Cardiac fibroblast (primary cell): ENCODE measurements at places on chromosomes 3 and 15.

DNA sequence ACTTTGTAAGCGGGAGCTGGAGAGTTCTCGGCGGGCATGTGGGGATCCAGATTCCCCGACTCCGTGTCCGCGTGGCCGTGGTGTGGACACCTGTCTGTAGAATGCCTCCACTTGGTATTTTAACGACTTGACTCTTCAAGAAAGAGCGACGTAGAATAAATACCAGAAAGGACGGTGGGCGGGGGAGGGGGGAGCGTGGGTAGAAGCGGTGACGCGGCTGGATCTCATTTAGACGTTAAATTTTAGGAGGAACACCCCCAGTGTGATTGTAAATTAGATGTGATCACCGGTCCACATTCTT is 620 bp upstream of the PYGO1 start:
- no peak for DNase-seq

DNA sequence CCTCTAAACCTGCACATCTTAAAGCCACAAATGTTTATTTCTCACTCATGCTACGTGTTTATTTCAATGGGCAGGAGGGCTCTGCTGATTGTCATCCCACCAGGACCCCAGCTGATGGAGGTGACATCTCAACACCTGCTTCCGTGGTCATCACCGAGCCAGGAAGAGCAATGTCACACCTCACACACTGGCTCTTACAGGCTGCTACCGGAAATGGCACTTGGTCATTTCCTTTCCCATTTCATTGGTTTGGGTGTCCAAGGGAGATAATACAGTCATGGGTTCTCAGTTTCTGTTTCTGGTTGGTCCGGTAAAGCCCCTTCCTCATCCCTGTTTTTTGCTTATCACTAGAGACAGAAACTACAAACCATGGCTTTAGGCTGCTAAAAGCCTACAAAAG is 41.9 kb downstream of the ABHD2 start:
- no peak for DNase-seq

GRCh38 chr3:163622384-163622783 is 1455.9 kb downstream of the SI start:
- DNase-seq = peak; percentile 6

- DNase-seq = no peak
Measured at GRCh38 chr3:118641608-118642007, 393.0 kb downstream of the IGSF11 start.

GRCh38 chr3:49023775-49024174 is 1.9 kb downstream of the NDUFAF3 start:
- DNase-seq = no peak

DNA sequence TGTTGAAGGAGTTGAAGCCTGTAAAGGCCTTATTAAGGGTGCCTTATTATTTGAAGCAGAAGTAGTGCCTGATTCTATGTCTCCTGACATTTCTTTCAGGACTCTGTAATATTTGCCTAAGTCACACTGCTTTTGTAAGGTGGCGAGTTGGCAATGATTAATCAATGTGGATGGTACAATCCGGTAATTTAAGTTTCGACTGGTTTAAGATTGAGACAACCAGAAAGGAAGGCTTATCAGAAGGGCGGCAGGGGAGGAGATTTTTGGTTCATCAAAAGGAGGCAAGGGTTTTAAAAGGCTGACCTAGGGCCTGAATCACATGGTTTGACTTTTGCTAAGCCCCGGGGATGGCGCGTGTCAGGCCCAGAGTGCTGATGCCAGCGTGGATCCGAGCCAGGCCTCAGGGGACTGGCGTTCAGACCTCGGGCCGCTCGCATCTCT is 830 bp upstream of the RNF13 start:
- DNase-seq = no peak

GRCh38 chr15:29538044-29538443 is 268.4 kb upstream of the NSMCE3 start:
- no peak for DNase-seq

- DNase-seq = no peak
Measured at GRCh38 chr3:58521917-58522631, 14.9 kb downstream of the ACOX2 start.

DNA sequence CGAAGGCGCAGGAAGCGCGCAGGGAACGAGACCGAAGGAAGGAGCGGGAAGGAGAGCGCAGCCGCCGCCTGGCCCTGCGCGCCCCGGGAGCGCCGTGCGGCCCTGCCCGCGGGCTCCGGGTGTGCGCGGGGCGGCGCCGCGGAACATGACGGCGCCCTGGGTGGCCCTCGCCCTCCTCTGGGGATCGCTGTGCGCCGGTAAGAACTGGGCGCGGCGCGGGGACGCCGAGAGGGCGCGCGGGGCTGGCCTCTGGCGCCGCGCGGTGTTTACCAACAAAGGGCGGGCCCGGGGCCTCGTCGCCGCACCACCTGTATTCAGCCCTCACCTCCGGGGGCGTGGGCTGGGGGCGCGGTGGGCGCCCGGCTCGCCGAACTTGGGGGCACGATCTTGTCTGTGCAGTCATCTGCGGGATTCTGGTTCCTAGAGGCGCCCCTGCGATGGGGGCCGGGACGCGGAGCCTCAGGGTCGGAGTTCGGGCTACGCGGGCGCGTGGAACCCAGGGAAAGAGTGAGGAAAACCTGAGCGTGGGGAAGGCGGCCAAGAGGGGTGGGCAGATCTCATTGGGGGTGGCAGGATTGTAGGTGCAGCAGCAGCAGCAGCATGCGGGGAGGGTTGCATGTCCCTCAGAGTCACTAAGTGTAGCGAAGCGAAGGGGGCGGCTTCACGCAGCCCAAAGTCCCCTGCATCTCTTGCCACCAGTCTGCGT is 641 bp downstream of the ACVR2B start:
- DNase-seq = peak; percentile 16

- DNase-seq = no peak
Measured at GRCh38 chr3:48042071-48042760, 26.0 kb upstream of the MAP4 start.

DNA sequence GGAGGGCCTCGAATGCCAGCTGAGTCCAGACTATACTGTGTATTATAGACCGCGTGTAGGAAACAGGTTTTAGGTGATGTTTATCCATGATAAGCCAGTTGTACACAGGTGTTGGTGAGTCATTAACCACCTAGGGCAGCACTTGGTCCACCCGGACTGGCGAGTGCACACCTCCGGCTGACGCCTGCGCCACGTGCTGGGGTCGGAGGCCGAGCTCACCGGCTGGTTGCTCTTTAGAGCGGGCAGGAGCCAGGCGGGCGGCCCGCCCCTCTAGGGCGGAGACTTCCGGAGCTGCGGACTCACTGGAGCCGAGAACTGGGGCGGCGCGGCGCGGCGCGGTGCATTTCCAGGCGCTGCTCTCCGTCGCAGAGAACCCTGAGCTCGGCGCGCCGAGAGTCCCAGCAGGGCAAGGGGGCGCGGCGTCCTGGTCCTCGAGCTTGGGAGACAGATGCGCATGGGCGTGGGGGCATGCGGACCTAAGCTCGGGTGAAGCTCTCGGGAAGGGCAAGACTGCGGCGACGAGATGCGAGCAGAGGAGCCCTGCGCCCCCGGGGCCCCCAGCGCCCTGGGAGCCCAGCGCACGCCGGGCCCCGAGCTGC is at the start of gene ESYT3:
ESYT3 (plus strand) TSS at position 341 of the 599 bp plus-strand sequence; CDS start at position 524, 183 bp downstream.
- peak; percentile 54 for DNase-seq

DNA sequence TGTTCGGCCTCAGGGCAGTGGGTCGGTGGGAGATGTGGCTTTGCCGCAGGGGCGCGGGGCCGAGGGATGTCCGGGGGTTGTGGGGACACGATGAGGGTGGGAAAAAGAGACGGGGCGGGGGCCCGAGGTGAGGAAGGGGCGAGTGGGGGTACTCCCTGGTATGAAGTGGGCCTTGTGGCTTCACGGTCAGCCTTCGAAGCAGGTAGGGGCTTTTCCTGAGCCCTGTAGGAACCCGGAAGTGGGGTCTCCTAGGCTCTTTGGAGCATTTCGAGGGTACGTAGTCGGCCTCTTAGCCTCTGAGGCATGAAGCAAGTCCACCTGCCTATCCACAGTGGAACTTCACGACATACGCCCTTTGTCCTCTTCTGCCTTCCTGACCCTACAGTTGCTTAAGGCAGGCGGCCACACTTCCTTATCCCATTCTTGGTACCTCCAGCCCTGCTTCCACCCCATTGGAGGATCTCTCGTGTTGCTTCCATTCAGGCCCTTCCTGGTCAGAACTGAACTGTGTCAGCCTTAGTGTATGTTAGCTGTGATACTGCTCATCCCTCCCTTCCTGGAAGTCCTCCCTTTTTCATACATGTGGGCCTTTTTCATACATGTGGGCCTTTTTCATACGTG is 389 bp downstream of the ARPC4 start:
- peak; percentile 59 for DNase-seq

GRCh38 chr3:5332270-5332956 is 144.9 kb downstream of the EDEM1 start:
- DNase-seq = no peak

GRCh38 chr15:69359722-69360121 is 54.4 kb upstream of the KIF23 start:
- DNase-seq = peak; percentile 25

DNA sequence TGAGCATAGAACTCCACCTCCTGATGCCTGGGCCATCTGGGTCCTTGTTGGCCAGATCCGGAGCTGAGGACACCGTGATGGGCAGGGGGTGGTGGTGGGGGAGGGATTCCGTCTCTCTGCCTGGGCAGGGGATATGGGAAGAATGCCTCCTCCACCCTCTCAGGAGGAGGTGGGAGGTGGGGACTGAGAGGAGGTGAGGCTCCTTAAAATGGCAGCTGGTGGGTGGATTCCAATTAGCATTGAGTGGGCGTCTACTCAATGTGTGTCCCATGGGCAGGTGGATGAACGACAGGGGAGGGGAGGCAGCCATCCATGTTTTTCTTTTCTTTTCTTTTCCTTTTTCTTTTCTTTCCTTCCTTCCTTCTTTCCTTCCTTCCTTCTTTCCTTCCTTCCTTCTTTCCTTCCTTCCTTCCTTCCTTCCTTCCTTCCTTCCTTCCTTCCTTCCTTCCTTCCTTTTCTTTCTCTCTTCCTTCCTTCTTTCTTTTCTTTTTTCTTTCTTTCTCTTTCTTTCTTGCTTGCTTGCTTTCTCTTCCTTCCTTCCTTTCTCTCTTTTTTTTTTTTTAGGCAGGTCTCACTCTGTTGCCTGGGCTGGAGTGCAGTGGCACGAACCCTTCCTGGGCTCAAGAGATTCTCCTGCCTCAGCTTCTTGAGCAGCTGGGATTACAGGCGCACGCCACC is 5.0 kb downstream of the SLC28A1 start:
- no peak for DNase-seq

- no peak for DNase-seq
Measured at GRCh38 chr3:172993412-172993811, 147.6 kb downstream of the SPATA16 start.

- no peak for DNase-seq
Measured at GRCh38 chr3:122508135-122508914, 6.4 kb downstream of the KPNA1 start.

DNA sequence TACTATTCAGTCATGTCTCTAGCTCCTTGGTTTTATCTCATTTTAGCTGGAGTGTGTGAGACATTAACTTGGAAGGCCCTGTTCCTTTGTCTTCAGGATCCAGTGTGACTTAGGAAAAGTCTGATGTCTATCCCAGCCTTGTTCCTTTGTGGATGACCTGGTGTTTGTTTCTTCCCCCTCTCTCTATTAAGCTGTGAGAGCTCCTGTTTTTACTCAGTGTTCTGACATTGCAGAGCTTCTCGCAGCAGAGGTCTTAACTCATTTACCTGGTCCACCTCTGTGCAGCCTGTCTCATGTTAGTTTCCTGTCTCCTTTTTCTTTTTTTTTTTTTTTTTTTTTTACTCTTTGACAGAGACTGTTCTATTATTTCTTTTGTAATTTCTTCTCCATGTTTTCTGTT is 43.1 kb downstream of the KLF13 start:
- DNase-seq = no peak

DNA sequence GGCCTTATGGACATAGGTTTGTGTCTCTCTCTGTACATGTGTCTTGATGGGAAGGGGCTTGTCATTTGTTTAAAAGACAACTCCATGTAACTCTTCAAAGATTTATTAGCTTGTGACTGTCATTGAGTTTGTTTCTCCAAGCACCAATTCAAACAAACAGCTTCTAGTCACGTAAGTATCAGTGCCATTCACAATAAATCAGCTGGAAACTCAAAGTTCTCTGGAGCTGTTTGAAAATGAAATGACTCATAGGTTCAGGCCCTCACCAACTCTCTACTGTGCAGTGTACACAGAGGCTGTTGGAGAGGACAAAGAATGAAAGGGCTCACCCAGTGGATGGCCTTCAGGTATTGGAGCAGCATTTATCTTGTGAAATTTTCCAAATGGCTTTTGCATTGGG is 476.3 kb downstream of the AGBL1 start:
- no peak for DNase-seq
